ENCODE measurements at places on chromosomes 7 and 10.

GRCh38 chr7:155471718-155472117, 13.8 kb downstream of the EN2 start:
- no peak for DNase-seq

DNA sequence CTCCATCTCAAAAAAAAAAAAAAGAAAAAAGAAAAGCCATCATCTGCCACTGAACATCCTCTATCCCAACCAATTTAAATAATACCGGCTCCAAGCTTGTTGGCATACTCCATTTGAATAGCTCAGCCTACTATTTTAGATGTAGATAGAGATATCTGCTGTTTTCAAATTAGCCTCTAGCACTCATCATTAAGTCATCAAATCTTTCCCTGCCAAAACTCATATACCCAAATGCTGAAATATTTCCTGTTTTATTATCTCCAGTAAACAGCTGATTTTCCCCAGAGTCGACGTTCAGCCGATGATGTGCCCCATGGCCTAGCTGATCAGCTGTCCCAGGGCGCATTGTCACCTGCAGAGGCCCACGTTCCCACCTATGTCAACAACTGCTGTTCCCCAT, 34.5 kb upstream of the FRMD4A start:
- no peak for DNase-seq

GRCh38 chr7:96308253-96308949, 13.5 kb downstream of the SLC25A13 start:
- DNase-seq: no peak

DNA sequence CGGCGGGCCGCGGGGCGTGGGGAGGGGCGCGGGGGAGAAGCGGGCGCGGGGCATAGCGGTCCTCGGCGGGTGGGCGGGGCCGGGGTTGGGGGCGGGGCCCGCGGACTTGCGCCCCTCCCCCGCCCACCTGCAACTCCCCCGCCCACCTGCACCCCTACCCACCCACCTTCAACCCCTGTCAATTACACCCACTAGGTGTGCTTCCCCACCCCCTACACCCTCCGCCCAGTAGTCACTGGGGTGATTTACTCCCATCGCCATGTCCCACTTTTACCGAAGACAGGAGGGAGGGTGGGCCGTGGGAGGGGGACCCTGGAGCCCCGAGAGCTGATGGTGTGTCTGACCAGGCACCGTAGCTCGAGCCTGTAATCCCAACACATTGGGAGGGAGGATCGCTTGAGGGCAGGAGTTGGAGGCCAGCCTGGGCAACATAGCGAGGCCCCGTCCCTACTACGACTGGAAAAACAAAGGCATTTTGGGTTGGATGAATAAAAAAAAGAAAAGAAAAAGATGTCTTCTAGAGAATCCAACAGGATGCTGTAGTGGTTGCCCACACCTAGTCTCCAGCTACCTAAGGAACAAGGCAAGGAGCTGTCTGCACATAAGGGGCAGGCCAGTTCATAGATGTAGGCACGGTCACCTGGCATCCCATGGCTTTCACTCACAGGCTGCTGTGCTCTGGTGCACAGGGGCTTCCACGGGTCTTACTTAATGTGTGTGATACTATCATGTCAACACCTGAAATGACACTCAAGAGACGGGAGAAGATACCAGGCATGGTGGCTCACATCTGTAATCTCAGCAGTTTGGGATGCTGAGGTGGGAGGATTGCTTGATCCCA, 761 bp downstream of the KCTD7 start:
- peak; percentile 2 for DNase-seq

- peak; percentile 34 for DNase-seq
Measured at GRCh38 chr7:148941598-148942275, 57.6 kb upstream of the EZH2 start.

DNA sequence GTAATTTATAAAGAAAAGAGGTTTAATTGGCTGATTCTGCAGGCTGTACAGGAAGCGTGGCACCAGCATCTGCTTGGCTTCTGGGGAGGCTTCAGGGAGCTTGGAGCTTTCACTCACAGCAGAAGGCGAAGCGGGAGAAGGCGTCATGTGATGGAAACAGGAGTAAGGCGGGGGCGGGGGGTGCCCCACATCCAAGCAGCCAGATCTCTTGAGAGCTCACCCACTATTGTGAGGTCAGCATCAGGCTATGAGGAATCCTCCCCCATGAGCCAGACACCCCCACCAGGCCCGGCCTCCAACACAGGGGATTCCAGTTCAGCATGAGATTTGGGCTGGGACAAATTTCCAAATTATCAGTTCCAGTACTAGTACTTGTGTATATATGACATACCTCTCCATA, 46.2 kb downstream of the WDR37 start:
- DNase-seq: peak; percentile 10

DNA sequence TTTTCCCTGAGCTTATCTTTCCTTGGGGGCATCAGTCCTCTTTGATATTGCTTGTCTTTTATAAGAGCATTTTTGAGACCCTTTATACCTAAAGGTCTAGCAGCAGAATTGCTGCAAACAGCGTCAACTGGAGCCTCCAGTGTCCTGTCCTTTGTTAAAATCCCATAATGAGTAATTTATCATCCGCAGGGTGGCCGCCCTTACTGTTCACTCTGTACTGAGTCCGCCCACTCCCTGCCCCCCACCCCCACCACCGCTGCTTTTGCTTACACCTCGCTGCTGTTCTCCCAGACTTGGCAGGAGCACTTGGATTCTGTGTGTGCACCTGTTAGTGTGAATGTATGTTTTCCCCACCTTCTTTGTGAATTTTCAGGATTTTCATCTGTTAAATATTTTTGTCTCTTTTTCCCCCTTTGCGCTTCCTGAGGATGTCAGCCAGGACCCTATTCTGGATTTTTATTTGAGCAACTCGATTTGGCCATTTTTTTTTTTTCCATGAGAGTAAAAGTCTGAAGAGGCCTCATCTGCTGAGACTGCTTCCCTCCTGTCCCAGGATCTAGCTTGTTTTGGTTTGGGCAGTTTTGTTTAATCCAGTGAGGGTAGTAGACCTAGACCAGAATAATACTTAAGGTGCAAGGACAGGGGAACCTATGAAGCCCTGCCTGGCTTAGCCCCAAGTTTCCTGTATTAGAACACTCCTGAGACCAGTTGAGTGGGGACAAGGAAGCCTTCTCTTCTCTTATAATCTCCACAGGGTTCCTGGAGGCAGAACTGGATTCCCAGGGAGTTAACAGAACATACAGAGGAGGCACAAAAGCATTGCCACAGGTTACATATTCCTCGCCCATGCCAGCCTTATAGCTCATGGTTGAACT, 8.2 kb downstream of the AGFG2 start:
- no peak for DNase-seq

DNA sequence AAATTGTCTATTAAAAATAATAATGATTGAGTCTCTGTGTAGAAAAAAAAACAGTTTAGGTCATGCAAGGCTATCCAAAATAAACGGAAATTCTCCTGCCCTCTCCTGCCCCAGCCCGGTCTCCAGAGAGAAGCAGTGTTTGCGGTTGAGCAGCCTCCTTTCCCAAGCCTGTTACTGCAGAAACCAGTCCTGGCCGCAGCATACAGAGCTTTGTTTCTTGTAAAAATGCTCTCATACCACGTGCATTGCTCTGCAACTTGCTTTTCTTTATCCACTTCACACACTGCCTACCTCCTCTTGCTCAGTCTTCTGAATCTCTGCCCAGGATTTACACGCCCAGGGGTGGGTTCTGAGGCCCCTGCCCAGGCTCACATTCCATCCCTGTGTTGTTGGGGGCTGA, 34.4 kb upstream of the CUL1 start:
- DNase-seq: no peak

DNA sequence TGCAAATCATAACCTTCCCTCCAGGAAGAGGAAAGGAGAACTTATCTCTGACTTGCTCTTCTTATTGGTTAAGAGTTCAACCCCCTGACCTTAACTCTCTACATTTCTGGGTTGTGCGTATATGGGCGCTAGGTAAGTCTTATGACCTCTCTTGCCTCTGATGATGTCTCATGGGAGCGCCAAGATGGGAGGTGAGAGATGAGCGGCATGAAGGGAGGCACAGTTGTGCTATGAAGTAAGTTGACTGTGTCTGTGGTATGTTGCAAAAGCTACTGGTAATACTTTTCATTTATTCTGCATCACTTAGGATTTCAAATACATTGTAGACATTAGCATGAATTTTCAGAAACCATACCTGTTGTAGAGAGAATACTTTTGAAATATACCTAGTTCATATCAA, 59.0 kb downstream of the EXOC6 start:
- DNase-seq: no peak
